ENCODE measurements at places on chromosomes 4 and X.

DNA sequence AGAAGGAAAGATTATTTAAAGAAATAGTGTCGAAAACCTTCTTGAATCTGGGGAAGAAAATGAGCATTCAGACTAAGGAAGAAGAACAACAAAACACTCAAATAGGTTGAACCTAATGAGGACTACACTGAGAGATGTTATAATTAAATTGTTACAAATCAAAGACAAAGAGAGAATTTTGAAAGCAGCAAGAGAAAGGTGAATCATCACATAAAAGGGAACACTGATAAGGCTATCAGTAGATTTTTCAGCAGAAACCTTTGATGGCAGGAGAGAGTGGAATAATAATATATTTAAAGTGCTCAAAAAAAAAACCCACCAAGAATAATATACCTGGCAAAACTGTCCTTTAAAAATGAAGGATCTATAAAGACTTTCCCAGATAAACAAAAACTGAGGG lies 114.9 kb downstream of the AREG start:
- DNase-seq = no peak

DNA sequence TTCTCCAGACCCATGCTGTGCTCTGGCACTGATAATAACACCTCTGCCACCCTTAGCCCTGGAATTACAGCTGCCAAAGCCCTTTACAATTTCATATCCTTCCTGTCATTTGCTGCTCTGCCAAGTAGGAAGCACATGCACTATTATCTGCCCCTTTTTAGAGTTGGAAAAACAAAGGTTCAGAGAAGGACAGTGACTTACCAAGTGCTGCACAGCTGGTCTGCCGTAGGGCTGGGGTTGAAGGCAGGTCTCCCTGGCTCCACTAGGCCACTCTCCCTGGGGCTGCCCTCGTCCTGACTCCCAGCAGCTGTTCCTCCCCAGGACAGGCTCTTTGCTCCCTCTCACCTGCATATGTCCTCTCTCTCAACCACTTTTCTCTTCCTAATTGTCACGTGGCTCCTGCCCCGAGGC lies 73.4 kb downstream of the ANAPC4 start:
- no peak for DNase-seq

DNA sequence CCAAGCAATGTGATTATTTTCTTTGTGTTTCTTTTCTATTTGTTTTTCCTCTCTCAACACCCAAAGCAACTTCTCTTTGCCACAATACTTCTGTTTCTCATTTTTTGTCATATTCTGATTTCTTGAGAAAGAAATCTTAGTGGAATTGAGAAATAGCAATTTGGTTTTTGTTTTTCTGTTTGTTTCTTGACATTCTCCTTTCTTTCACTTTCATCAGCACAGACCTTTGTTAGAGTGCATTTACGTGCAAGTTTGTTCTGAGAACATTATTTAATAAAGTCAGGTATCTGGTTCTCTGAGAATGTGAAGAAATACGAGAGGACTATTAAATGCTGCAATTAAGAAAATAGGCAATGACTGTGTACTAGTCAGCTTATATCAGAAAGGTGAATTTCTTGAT lies 608.1 kb upstream of the AADAT start:
- DNase-seq = no peak

DNA sequence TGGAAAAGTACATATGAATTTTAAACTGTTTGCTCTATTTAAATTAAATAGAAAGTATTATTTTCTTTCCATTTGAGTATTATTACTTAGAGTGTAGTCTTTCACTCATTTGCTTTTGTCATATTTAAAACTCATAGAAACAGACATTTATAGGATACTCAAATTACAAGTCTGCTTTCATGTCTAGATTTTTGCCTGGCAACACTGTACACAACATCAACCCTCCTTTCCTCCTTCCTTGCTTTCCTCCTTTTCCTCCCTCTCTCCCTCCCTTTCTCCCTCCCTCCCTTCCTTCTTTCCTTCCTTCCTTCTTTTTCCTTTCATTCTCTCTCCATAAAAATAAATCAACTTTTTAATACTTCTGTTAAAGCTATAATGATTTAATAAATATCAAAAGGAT lies 2361.2 kb downstream of the ARAP2 start:
- no peak for DNase-seq

- no peak for DNase-seq
Observed at GRCh38 chr4:155197757-155198156, 10.7 kb upstream of the NPY2R start.

GRCh38 chr4:115334736-115335411 lies 221.5 kb upstream of the NDST4 start:
- DNase-seq = no peak

GRCh38 chrX:129747533-129747932 lies 8.8 kb downstream of the XPNPEP2 start:
- no peak for DNase-seq

DNA sequence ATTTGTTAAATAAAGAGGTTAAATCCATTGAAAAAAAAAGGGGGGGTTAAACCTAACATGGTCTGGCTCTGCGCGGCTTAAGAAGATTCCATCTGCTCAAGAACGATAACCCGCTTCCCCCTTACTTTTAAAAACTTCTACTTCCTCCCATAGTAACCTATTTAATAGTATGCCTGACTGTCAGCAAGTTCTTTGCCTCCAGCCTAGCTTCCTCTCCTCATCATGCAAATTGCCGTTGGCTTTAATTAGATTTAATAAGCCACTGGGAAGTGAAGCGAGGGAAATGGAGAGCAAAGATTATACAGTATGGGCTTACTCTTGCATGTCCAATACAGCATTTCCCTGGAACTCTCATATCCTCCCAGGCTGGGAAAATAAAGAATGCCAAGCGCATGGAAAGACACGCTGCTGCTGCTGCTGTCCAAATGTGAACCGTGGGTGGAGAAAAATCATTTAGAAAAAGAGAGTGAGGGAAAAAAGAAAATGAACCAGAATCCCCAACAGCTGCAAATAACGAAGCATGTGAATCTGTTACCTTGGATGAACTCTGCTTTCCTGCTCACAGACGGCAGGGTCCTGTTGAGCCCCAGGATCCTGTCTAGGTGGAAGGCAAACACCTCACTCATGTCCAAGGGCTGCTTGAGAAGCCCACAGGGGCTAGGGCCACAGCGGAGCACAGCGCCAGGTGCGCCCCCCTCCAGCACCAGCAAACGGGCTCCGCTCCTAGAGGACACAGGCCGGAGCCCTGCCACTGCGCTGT lies 2.7 kb downstream of the GASK1B start:
- no peak for DNase-seq

DNA sequence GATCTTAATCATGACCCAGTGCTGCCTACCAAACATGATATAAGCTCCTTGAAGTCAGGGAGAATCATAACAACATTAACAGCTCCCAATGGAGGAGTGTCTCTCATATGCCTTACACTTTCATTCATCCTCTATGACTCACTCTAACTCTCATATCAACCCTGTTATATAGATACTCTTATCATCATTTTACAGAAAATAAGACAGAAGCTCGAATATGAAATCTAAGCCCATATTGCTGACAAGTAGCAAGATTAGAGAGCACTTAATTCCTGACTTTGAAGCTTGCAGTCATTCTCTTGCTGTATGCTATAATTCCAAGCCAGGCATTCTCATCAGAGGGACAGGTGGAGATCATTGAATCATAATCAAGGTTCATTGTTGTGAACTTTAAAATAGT lies 476.7 kb upstream of the ATOH1 start:
- no peak for DNase-seq

- DNase-seq = no peak
Observed at GRCh38 chr4:155953151-155954117, at the start of gene CTSO. CTSO (minus strand) TSS chr4:155953866; CDS start chr4:155953847, 19 bp downstream.

DNA sequence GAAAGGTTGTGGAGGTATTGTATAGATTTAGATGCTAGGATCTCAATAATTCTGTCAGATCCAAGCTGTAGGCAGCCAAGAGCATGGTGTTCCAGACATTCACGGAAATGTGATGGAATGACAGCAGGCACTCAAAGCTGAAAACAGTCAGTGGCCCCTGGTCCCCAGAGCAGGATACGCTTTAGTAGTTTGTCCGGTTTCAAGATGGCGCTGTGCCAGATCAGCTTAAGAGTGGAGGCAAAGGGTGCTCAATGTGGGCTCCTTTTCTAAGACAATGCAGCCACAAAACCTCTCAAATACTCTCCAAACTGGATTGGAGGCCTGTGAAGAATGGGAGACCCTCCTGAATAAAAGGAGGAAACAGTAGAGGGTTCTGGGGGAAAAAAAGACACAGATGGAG lies 291.2 kb upstream of the HS3ST1 start:
- DNase-seq = no peak

GRCh38 chr4:70734971-70735370 lies 13.2 kb downstream of the RUFY3 start:
- DNase-seq = no peak

- DNase-seq = no peak
Observed at GRCh38 chr4:66575008-66575696, 904.9 kb upstream of the EPHA5 start.

DNA sequence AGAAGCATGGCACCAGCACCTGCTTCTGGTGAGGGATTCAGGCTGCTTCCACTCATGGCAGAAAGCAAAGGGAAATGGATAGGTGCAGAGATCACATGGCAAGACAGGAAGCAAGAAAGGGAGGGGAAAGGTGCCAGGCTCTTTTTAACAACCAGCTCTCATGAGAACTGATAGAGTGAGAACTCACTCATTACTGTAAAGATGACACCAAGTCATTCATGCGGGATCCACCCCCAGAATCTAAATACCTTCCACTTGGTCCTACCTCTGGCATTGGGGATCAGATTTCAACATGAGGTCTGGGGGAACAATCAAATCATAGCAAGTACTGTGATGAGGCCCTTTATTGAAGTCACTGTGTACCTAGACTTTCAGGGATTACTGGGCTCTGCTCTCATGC lies 72.0 kb upstream of the PRDM5 start:
- no peak for DNase-seq

DNA sequence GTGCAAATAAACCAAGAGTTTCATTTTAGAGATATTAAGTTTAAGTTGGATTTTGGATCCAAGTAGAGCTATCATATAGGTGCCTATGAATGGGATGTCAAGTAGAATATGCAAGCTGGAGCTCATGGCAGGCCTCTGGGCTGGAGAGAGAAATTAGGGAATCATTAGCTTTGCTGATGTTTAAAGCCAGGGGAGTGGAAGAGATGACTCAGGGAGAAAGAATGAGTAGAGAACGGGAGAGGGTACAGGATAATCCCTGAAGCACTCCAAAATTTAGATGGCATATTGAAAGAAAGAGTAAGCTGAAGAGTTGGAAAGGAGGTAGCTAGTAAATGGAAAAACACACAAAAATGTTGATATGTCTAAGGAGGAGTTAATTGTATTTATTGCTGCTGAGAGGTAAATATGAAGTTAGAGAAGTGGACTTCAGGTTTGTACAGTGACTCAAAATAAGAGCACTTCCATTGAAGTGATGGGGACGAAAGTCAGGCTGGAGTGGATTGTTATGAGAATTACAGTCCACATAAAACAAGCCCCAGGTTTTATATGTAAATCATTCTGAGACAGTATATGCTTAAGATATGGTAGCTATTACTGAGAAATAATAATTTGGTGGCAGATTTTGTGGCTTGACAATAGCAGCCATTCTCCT lies 72.5 kb upstream of the GRXCR1 start:
- no peak for DNase-seq

DNA sequence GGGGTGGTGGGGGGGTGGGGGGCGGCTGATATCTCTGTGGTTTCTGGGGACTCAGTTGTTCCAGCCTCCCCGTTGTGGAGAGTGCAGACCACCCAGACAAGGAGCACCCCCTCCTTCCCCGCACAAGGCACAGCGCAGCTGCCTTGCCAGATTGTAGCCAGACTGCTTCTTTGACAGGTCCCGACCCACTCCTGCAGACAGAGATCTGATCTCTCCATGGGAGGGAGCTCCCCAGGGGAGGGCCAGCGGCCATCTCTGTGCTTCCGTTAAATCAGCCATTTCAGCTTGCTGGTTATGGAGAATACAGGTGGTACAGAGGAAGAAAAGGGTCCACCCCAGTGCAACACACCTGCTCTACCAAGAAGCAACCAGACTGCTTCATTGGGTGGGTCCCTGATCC lies 80.8 kb downstream of the FGF16 start:
- DNase-seq = no peak
